Hair follicular keratinocyte (primary cell): ENCODE measurements at places on chromosomes 2 and 18. TPM values are rescaled to one million over a fixed set of nuclear protein-coding genes. Genes with fewer than 3 reads are reported as not detected.

The HDHD2 gene
- total RNA-seq, result 13.0 and 23.0 TPM in 2 replicates

The CAMKMT gene
- 5.0 and 6.8 TPM in 2 replicates for total RNA-seq

The ANKRD36C gene
- 6.7 and 7.3 TPM in 2 replicates for total RNA-seq

The ZNF24 gene
- 18.5 and 19.6 TPM in 2 replicates for total RNA-seq

The RAX gene
- not detected in 2 replicates for total RNA-seq

The ADI1 gene
- 29.5 and 40.8 TPM in 2 replicates for total RNA-seq

The CNNM4 gene
- 4.2 and 7.6 TPM in 2 replicates for total RNA-seq
